Activated naive CD4-positive, alpha-beta T cell treated with anti-CD3 and anti-CD28 coated beads, Interleukin-2, amount 50 U/mL, for 72 hours (primary cell): ENCODE measurements at places on chromosomes 6 and 20. TPM values are rescaled to one million over a fixed set of nuclear protein-coding genes. Genes with fewer than 3 reads are reported as not detected.

The UBE3D gene
- total RNA-seq, result 6.0 TPM

The GINS1 gene
- 26.3 TPM for total RNA-seq

The EGFL8 gene
- 14.5 TPM for total RNA-seq

The RNF39 gene
- not detected for total RNA-seq

The SLC22A7 gene
- total RNA-seq, result not detected
